ENCODE measurements at places on chromosomes 7 and 10.

DNA sequence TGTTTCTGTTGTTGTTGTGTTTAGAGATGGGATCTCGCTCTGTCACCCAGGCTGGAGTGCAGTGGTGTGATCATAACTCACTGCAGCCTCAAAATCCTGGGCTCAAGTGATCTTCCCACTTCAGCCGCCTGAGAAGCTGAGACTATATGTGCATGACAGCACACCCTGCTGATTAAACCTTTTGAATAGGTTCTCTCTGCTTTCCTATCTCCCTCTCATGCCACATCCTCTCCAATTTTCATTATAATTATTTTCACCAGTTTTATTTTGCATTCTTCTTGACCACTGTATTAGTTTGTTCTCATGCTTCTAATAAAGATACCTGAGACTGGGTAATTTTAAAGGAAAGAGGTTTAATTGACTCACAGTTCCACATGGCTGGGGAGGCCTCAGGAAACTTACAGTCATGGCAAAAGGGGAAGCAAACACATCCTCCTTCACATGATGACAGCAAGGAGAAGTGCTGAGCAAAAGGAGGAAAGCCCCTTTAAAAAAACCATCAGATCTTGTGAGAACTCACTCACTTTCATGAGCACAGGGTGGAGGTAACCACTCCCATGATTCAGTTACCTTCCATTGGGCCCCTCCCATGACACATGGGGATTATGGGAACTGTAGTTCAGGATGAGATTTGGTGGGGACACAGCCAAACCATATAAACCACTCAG is 12.9 kb downstream of the AGK start:
- no peak for DNase-seq

DNA sequence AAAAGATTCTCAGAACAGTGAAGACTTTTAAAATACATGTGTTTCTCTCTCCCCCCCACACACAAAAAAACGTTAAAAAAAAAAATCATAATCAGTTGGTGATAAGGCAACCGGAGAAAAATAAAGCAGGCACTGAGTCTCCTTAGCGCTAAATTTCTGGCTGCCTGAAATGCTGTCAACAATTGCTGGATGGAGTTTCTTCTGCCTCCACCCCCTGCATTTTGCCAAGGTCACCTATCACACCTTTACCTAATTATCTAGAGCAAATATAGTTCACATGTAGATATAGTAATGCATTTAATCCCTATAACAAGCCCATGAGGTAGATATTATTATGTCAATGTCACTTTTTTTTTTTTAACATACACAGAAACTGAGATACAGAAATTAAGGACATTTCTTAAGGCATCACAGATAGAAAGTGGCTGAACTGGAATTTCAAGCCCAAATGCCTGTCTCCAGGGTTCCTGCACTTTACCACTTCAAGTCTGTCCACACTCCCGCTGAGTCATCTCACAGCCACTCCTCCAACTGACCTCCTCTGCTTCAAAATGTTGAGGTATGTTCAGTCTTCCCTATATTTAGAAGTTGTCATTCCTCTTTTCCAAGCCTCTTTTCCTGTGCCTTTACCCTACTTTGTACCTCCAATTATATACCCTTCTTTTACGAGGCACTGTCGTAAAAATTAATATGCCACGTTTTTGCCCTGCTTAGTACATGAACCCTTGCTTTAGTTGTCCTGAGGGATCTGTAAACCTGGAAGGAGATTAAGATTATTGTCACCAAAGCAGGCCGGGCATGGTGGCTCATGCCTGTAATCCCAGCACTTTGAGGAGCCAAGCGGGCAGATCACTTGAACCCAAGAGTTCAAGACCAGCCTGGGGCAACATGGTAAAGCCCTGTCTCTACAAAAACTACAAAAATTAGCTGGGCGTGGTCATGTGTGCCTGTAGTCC is 72.8 kb upstream of the MPP7 start:
- no peak for DNase-seq

DNA sequence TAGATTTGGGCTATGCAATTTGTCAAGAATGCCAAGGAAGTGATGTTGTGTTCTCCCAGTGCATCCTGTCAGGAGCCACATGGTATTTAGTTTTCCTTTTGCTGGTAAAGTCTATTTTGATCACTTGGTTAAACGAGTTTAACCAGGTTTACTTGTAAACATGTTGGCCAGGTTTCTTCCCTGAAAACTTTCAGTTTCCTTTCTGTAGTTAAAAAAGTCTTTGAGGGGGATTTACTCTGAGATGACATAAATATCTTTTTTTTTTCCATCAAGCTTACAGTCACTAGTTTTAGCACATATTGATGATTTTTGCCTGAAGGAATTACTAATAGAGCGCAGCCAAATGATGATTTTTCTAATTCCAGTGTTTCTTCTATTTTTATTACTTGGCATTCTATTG is 320.5 kb downstream of the PHF14 start:
- DNase-seq = no peak

DNA sequence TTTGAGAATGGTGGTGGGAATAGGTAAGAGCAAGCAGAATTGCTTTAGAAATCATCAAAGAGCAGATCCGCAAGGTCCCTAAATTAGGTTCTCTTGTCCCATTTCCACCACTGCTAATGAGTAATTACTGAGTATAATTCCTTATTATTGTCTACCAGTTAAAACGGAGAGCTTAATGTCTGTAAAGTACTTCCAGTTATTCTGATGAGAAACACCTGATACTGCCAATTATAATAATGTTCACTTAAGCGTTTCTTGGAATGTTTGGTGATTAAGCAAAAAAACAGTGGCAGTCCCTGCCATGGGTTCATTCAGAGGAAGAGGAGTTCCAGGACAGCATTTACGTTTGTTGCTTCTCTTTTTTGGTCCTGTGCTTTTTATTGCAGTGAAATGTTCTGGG is 358.5 kb upstream of the GALNT17 start:
- DNase-seq = no peak

- DNase-seq = no peak
These were observed 727 bp downstream of the RET start for GRCh38 chr10:43077421-43078171.

- no peak for DNase-seq
These were observed 1.5 kb upstream of the HTR7 start for GRCh38 chr10:90859321-90859751.

- DNase-seq = no peak
These were observed 81.5 kb downstream of the SRPK2 start for GRCh38 chr7:105307163-105307672.

DNA sequence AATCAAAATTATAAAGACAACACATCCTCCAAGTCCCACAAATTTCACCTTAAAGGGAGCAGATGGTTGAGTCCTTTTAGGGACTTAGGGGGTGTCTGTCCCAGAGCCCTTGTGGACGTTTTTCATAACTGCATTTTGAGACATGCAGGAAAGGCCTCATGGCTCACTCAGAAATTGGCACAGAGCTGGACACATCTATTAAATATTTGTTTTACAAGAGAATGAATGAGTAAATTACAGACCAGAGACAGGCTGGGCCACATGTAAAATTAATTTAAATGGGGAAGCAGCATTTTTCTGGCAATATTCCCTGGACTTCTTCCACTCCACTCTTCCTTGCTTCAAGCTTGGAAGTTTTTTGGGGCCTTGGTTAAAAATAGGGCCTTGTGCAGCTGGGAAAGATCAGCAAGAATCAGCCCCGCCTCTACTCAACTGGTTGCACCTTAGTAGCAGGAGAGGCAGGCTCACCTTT is 20.0 kb downstream of the LAMB1 start:
- no peak for DNase-seq

- no peak for DNase-seq
These were observed 15.9 kb downstream of the COL1A2 start for GRCh38 chr7:94410413-94411187.

- no peak for DNase-seq
These were observed 209.4 kb upstream of the KLF14 start for GRCh38 chr7:130943336-130943901.

DNA sequence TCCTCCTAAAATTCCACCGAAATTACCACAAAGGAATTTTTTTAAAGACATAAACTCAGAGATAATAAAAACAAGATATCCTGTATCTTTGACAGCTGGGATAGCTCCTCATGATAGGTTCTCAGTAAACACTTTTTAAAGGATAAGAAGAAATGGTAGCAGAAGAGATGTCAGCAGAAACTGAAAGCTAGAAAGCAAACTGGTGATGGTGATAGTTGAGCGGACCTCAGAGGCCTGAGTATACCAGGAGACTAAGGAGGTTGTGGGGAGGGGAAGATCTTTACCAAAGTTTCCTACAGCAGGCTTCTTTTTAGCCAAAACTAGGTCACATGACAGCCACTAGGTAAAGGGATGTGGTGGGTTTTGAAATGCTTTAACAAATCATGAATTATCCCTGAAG is 22.5 kb downstream of the PCGF5 start:
- no peak for DNase-seq

DNA sequence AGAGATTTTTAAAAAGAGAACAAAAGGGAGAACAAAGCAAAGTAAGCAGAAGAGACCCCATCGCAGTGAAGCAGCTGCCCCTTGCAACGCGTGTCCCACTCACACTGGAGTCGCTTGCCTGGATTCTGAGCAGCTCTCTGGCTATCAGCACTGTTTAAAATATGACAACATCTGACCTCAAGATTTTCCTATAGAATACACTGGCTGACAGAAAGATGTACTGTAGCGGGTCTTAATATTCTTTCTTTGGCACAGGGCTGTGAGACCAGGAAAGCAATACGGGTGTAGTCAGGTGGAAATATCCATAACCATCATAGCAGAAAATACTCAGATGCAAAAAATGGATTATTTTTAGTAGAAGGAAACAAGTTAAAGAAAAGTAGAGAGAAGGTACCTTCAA is 125.7 kb upstream of the TNS3 start:
- DNase-seq = no peak
